ENCODE measurements at places on chromosomes 2 and 18.

- no peak for DNase-seq
These were observed 7.9 kb upstream of the CFAP36 start for GRCh38 chr2:55511508-55512124.

DNA sequence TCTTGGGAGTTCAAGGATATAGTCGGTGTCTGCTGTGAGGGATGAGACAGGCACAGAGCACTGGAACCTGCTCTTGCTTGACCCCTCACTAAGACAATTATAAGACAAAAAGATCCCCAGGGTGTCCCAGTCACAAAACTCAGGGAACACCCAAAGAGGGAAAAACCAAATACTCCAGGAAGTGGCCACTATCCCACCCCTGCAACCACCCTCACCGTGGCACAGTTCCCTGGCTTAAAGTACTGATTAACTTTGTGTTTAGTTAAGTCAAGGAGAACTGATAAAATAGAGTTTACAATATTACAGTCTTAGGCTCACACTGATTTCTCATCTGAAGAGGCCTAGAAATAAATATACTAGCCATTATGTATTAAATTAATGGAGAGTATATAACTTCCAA, 13.5 kb downstream of the IL36B start:
- no peak for DNase-seq

GRCh38 chr2:1655461-1655860, 88.9 kb downstream of the PXDN start:
- DNase-seq, result no peak

- no peak for DNase-seq
These were observed 85.8 kb downstream of the CERS6 start for GRCh38 chr2:168541858-168542257.

GRCh38 chr2:108909275-108909823, 79.7 kb downstream of the EDAR start:
- no peak for DNase-seq

DNA sequence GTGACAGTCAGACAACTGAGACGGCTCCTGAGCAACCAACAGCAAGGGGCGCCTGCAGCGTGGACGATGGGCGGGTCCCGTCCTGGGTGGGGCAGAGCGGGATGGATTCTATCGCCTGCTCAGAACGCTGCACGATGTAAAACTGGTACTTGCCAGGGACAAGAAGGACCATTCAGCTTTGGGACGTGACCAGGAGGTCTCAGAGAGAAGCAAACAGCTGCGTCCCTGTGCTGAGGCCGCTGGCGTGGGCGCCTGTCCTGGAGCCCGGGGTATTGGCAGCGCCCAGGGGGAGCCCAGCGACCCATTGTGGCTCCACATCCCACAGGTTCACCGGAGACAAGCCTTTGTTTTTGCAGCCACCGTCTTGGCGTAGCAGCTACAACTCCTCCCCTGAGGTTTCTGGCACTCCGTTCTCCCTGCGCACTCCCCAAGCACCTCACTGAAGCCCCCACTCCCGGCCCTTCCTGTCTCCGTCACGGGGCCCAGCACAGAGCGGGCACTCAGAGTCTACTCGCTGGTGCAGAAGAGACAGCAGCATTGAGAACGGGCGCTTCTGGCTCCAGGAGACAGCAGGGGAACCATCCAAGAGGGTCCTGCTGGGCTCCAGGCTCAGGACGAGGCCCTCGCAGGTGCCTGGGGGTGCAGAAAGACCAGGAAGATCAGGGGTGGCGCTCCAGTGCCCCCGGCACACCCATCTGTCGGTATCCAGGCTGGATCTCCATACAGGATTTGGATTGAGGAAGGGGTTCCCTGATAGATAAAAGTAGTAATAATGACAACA, 22.1 kb upstream of the KCNG2 start:
- no peak for DNase-seq

- no peak for DNase-seq
These were observed 125.5 kb upstream of the SIX2 start for GRCh38 chr2:45134726-45135125.

- DNase-seq, result no peak
These were observed 555.0 kb upstream of the TMEFF2 start for GRCh38 chr2:192749611-192750200.

DNA sequence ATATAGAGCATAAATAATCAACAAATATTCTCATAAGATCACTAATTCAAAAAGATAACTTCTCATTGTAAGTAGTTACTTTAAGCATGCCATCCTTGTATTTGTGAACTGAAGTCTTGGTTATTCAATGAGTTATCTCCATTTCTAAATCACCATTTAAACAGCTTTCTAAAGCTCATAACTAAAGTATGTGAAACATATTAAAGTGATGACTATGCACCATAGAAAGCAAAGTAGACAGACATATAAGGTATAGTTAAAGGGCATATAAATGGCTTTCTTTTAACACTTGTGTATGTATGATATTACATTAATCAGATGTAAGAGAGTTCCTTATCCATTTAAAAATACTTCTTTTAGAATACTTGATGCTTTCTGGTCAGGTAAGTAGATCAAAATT, 83.5 kb downstream of the IKZF2 start:
- no peak for DNase-seq

- no peak for DNase-seq
These were observed 24.2 kb upstream of the UGT1A8 start for GRCh38 chr2:233593201-233593600.

- no peak for DNase-seq
These were observed 106.9 kb upstream of the ITGB6 start for GRCh38 chr2:160306985-160307384.

- DNase-seq, result no peak
These were observed 39.5 kb upstream of the NPAS2 start for GRCh38 chr2:100780203-100781008.

DNA sequence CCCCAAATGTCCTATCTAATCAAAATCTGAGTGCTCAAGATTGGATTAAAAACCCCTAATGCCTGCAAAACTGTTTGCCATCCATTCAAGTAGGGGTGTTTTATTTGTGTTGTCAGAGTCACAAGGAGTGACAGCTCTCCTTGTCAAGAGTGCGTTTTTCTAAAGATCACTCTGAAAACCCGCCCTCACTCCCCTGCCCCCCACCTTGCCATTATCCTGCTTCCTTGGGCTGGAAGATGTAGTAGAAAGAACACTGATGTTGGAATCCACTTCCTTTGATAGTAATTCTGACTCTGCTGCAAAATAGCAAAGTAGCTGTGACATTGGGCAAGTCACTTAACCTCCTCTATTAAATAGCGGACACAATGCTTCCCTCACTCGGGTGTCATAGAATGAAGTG, 155.6 kb downstream of the TSN start:
- no peak for DNase-seq

GRCh38 chr2:225002039-225002655, 40.1 kb downstream of the DOCK10 start:
- peak; percentile 72 for DNase-seq

DNA sequence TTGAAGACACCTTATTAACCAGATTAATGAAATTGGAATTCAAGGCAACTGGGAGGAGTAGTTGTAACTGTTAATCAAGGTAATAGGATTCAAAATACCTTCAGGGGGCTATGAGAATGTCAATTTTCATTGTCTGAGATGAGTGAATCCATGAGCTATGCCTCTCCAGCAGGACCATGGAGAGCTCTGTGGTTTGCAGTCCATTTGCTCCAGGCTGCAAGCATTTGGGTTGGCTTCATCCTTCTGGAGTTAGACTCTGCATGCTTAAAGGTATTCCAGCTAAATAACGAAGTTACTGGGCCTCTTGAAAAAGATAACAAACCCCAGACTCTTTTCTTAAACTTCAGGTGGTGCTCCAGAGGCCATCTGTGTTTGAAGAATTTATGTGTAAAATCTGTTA, 207.1 kb upstream of the SLC8A1 start:
- no peak for DNase-seq

DNA sequence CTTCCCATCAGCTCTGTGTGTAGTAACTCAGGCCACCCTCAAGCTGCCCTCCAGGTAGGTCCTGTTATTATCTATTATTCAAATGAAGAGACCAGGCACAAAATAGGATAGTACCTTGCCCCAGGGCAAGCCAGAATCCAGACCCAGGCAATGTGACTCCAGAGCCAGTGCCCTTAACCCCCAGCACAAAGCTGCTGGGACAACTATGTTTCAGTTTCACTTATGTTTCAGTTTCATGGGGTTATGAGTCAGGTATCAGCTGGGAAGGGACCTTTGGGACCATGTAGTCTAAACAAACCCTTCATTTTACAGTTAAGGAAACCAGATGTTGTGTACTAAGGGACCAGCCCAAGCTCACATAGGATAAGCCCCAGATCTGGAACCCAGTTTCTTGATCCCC, 10.0 kb downstream of the HK2 start:
- DNase-seq, result peak; percentile 25

GRCh38 chr2:75053484-75054112, 95.2 kb downstream of the POLE4 start:
- DNase-seq, result no peak

GRCh38 chr18:3281456-3282400, 19.8 kb downstream of the MYL12B start:
- no peak for DNase-seq

GRCh38 chr18:62399781-62400308, 74.7 kb downstream of the TNFRSF11A start:
- DNase-seq, result no peak

- no peak for DNase-seq
These were observed 81.4 kb upstream of the B3GNT2 start for GRCh38 chr2:62114564-62114963.

GRCh38 chr2:205333351-205333750, 348.9 kb upstream of the NRP2 start:
- DNase-seq, result no peak

DNA sequence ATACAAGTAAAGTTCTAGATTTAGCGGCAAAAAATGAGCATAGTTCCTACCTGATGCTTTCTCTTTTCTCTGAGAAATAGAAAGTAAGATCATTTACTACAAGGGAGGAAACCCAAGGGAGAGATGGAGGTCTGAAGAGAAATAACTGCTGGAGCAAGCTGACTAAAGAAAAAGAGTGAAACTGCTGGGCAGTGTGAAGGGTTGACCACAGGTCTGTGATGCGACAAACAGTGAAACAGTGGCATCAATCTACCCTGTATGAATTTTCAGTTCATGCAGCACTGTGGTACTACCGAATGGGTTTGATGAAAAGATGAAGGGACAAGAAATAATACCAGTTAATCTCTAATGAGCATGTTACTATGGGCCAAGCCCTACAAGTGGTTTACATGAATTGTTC, 52.2 kb downstream of the CUL3 start:
- DNase-seq, result no peak

GRCh38 chr2:222013889-222014288, 284.9 kb downstream of the PAX3 start:
- no peak for DNase-seq

DNA sequence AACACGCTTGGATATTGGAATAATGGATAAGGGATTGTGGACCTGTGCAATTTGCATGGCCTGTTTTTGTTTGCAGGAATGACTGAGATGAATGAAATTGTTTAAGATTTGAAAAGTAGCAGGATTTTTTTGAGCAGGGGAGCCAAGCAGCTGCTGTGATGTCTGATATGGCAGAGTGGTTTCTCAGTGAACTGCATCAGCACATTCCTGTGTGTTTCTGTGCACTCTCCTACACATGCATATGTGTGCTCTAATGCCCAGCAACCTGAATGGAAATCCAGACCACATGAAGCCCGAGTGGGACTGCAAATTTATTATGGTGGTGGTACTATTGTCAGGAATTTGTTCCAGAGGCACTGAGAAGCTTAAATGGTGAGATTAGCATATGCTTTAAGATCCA, 161.7 kb downstream of the PARD3B start:
- no peak for DNase-seq

Measured in activated CD4-positive, alpha-beta T cell treated with anti-CD3 and anti-CD28 coated beads for 4 hours (primary cell).